ENCODE measurements at places on chromosomes 12 and 14.

GRCh38 chr14:100531152-100532121, 55.8 kb downstream of the BEGAIN start:
- DNase-seq: peak; percentile 4

GRCh38 chr12:42260518-42260917, 22.5 kb upstream of the YAF2 start:
- no peak for DNase-seq

- DNase-seq: no peak
Observed at GRCh38 chr14:102923201-102923924, 900 bp downstream of the AMN start.

DNA sequence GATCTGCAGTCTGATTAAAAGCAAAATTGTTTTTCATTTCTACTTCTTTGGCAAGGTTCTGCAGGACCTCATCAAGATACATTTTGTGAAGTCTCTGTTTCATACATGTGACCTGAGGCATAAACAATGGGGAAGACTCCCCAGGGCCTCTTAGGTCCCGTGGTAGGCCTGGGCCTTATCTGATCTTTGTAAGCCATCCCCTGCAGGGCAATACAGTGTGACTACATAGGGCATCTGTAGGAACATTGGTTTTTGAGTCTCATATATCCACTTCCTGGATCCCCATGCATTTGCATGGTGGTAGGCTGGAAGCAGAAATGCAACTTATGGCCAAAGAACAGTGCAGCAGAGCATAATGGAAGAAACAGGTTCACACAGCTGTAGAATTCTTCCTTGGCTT, 6.0 kb downstream of the FAR2 start:
- no peak for DNase-seq

GRCh38 chr14:40758076-40758475, 848.6 kb upstream of the LRFN5 start:
- no peak for DNase-seq

GRCh38 chr12:43273467-43273866, 278.5 kb downstream of the ADAMTS20 start:
- no peak for DNase-seq

- DNase-seq: no peak
Observed at GRCh38 chr12:46914336-46914735, 88.5 kb upstream of the SLC38A4 start.
